Fibroblast of skin of scalp (primary cell): ENCODE measurements at places on chromosomes 5 and 9.

DNA sequence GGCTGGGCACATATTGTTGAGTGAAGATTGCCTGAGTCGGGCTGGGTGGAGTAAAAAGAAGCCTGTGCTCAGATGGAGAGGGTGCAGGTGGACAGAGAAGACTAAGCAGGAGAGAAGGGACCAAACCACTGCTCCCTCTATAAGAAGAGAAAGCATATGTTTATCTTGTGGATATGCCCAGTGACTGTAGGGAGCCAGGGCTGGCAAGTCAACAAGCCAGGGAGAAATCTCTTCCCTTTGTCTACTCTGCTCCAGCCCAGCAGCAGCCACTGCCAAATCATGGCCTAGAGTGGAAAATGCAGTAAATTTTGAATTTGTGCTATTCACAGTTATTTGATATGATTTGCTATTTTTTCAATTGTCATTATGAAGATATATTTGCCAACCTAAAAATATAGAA, 33.2 kb upstream of the TRIM36 start:
- DNase-seq = no peak

GRCh38 chr9:27117489-27118135, 8.6 kb downstream of the TEK start:
- DNase-seq = no peak

DNA sequence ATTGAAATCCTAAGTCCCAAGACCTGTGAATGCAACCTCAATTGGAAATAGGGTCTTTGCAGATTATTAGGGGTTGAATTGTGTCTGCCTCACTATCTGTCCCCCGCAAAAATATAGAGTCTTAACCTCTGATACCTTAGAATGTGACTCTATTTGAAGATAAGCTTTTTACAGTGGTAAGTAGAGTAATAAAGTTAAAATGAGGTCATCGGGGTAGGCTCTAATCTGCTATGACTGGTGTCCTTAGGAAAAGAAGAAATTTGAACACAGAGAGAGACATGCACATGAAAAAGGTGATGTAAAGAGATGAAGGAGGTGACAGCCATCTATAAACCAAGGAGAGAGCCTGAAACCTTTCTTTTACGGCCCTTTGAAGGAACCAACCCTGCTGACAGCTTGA, 287.1 kb upstream of the ADRA1B start:
- DNase-seq = no peak

- DNase-seq = no peak
These were observed 57.6 kb downstream of the JAK2 start for GRCh38 chr9:5042661-5043178.

- DNase-seq = no peak
These were observed 31.5 kb upstream of the SLC2A8 start for GRCh38 chr9:127365461-127365860.

DNA sequence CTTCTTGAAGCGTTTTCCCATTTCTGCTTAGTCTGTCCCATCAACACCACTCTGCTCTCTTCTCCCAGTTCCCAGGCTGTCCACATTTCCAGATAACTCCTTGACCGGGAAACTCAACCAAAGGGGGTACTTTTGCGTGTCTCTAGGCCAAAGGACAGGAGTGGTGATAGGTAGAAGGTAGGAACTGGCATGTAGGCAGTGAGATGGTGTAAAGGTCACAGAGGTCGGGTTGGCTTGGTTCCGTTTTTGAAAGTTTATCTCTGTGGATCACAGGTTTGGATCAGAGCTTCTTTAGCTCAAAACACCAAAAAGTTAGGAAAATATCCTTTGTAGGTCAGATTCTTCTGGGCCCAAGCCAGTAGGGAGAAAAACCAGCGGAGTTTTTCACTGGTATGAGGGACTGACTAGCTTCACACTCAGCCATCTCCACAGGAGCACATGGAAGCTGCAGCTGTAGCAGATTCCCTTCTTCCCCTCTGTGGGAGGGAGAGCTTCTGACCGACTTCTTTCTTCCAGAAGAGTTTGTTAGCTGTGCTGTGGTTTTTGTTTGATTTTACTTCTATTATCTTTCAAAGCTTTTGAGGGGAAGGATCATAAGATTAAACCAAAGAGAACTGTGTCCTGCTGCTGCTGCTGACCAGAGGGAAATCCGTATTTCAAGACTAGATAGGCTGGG, 98.4 kb upstream of the DMRT1 start:
- DNase-seq = no peak

DNA sequence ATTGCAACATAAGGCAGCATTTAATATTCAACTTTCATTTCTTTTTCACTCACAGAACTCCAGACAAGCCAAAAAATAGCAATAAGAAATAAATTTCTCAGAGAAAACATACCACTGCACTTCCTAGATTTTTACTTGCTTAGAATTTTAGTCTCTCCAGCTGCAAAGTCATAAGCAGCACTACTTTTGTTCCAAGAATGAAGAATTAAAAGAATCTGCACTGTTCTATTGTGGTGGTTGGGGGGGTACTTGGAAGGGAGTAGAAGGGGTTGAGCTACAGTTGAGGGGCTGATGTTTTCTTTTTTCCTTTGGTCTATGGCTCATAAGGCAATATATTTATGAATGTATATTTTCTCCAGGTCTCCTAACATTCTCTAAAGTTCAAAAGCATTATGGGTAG, 144.5 kb downstream of the KIAA0825 start:
- peak; percentile 20 for DNase-seq

DNA sequence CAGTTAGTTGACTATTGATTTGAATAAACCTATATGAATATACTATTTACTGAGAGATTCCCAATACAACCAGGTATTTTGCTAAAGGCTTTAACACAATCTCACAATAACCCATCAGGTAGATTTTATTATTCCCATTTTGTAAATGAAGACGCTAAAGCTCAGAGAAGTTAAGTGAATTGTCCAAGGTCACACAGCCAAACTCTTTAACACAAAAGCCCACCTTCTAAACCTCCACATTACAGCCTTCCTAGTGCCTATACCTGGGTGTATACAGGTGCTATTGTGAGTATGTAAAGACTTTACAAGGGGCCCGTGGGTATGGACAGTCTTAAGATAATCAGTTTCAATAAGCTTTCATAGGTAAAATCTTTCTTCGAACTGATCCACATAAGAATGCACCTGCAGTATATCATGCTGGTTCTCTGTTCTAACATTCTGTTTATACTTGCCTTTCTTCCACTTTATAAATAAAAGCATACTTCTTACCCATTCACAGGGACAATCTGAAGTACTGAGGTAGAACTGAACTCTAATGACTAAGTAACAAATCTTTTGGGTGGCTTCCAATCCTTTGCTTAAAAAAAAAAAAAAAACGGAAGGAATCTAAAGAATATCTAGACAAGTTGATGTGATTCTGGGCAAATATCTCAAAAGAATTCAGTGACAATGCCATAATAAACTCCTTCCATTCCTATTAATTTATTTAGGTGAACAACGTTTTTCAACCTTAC, 59.1 kb downstream of the PJA2 start:
- peak; percentile 25 for DNase-seq

- peak; percentile 41 for DNase-seq
These were observed 425.9 kb downstream of the SPOCK1 start for GRCh38 chr5:137073189-137073588.

GRCh38 chr9:133113949-133114885, 6.8 kb downstream of the RALGDS start:
- DNase-seq = no peak

DNA sequence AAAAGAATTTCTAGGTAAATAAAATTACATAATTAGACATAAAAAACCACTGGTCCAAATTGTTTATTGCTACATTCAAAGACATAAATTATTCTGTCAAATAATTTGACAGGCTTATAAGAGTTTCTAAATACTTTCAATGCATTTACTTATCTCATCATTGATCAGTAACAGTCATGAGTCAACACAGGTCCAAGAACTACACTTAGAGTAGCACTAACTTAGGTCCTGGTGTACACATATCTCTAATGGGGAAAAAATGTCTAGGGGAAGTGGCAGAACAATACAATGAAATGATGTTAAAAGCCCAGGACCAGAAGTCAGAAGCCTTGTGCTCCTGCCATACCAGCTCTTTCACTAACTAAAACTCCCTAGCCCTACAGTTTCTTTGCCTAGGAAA, 96.5 kb upstream of the SLCO6A1 start:
- DNase-seq = no peak

GRCh38 chr5:113382731-113383130, 52.1 kb downstream of the TSSK1B start:
- DNase-seq = peak; percentile 22

DNA sequence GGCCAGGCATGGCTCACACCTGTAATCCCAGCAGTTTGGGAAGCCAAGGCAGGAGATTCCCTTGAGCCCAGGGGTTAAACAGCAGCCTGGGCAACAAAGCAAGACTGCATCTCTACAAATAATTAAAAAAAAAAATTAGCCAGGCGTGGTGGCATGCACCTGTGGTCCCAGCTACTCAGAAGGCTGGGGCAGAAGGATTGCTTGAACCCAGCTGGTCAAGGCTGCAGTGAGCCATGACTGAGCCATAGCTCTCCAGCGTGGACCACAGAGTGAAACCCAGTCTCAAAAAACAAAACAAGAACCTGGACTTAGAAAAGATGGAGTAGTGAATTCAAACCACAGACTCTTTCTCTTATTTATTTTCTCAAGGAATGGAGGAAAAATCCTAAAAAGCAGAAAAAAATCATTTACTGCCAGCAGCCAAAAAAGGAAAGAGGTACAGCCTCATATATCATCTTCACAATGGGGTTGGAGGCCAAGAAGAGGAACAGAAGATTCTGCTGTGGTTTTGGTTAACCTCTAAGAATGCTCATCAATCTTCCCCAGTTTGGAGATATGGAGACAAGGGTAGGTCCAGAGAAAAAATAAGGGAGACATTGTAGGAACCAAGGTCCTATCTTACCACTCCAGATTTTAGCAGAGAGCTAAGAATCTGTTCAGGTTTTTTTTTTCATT, 40.0 kb upstream of the MYO10 start:
- DNase-seq = peak; percentile 69

- peak; percentile 70 for DNase-seq
These were observed 1.9 kb upstream of the SPDL1 start for GRCh38 chr5:169581580-169582227.

DNA sequence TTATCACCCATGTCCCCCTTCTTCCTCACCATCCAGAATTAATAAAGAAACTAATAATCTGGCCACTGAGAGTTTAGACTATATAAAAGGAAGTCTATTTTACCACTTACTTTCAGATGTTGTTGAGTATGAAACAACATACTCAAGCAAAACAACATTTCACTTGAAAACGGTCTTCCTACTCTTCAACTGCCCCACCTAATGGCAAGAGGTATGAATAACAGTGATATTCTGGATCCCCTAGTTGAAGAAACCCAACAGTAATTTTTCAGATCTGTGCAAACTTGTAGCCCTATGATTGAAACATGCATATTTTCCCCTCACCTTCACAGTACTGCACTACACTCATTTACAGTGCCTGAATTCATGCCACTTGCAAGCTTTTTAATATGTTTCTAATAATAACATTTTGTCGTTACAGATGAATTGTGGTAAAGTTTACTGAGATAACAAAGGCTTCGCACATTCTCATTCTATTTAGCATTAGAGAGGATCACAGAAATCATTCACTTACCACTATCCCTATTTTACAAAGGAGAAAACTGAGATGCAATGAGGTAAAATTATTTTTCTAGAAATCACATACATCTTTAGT, 267.9 kb upstream of the PDE4D start:
- peak; percentile 54 for DNase-seq

- DNase-seq = no peak
These were observed 19.0 kb upstream of the WHRN start for GRCh38 chr9:114524247-114524681.

DNA sequence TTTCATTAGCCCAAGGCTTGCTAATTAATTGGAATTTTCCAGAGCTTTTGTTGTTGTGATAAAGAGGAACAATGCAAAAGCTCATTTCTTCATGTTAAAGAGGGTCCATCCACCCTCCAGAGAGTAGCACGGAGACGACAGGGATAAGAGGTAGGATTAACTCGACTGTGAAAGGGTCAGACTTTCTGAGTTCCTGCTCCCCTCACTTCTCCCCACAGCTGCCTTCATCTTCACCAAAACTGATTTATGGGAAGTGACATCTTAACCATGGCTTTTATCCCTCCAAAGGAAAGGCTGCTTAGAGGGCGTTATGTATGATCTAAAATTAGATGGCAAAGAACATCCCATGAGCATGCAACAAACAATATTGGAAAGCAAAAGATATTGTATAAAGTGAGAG, 135.5 kb downstream of the GLIS3 start:
- DNase-seq = no peak

DNA sequence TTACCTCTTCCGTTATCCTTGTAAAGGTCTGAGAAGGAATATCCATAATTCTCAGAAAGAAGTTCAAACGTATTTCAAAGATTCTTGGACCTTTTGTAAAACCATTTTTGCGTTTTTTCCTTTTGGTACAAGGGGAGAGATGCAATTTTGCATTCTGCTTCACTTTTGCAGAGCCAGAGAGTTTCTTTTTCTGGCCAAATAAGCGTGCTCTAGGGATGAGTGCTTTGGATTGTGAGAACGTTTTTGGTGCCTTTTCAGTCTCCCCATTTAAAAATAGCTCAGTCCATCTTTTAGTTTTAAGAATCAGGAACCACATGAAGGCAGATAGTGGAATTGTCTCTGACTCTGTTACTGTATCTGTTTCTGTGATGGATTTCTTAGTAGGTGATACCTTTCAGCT, 1.5 kb downstream of the ARHGAP26 start:
- no peak for DNase-seq

DNA sequence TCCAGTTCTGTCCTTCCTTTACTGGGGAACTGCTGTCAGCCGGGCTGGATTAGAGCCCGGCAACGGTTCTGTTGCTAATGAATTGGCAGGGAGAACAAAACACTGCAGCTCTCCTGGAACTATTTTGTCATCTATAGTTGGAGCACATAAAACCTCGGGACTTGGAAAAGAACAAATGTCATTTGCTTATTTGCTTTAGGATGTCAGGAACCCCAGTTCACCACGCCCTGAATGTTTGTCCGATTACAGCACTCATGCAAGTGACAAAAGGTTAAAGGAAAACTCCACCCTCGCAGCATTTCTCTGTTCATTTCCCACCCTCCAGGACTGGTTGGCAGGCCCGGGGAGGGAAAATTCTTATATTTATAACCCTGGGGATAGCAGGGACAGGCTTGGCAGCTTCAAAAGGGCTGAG, 66.4 kb upstream of the PLPP1 start:
- peak; percentile 92 for DNase-seq
